Fibroblast of skin of back (primary cell): ENCODE measurements at places on chromosomes 3 and 15.

- DNase-seq: no peak
These were observed 58.5 kb downstream of the LIPC start for GRCh38 chr15:58490086-58490887.

DNA sequence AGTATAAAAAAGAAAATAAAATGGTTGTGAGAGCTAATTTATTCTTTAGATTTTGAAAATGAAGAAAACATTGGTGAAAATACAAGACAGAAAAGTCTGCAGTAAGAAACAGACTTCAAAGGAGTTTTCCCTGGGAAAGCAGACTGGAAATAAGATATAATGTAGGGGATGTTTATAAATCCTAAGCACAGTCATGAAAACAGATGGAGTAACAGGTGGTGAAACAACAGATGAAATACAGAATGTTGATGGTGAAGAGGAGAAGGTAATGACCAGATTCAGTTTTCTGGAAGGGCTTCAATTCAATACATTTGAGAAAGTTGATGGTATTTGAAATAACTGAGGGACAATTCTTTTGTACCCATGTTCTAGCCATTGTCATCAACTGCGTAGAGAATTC, 353.9 kb downstream of the CHL1 start:
- no peak for DNase-seq

GRCh38 chr3:41163006-41163405, 36.3 kb upstream of the CTNNB1 start:
- DNase-seq: no peak

GRCh38 chr3:116314476-116314875, 130.8 kb downstream of the LSAMP start:
- DNase-seq: peak; percentile 19

DNA sequence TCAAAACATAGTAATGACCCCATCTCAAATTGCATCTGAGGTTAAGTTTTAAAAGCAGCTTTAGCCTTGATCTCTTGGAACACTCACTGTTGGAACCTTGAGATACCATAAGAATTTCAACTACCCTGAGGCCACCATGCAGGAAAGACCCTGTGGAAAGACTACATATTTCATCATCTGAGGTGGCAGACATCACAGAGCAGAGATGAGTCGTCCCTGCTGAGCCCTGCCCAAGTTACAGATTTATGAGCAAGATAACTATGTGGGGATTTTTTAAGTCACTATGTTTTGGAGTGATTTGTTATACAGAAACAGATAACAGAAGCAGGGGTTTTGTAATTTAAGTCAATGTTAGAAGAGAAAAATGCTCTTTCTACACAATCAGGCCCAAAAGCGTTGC, 168.4 kb downstream of the STAC start:
- peak; percentile 4 for DNase-seq

- DNase-seq: peak; percentile 78
These were observed 14.5 kb downstream of the TAGLN3 start for GRCh38 chr3:112013058-112013783.

- DNase-seq: no peak
These were observed 31.4 kb downstream of the RNF111 start for GRCh38 chr15:59018833-59019232.

- no peak for DNase-seq
These were observed 31.5 kb downstream of the RTP1 start for GRCh38 chr3:187228740-187229139.
